ENCODE measurements at places on chromosomes 11 and 22. TPM values are rescaled to one million over a fixed set of nuclear protein-coding genes. Genes with fewer than 3 reads are reported as not detected.

DNA sequence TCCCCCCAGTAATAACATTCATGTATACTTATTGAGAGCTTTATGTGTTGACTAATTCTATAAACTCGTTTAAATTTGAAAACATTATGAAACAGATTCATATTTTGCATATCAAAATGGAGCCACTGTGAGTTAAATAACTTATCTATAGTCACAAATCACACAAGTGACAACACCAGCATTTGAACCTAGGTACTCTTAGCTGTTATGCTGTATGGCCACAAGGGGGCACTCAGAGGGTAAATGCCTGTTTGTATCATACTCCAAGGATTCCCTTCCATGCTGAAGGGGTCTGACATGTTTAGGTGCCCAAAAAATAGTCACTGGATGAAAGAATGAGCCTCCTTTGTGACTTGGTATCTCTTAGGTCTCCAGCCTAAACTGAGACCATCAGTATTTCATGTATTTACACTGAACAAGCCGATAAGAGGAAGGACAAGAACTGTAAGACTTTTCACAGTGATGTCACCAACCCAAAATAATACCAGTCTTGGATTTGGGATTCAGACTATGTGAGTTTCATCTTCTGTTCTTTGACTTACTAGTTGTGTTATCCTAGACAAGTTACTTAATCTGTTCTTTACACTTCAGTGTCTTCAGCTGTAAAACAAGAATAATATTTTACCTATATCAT lies 12.2 kb upstream of the OR52D1 start:
- peak; percentile 74 for DNase-seq

Gene KLHDC7B
- 0.11 TPM for total RNA-seq

DNA sequence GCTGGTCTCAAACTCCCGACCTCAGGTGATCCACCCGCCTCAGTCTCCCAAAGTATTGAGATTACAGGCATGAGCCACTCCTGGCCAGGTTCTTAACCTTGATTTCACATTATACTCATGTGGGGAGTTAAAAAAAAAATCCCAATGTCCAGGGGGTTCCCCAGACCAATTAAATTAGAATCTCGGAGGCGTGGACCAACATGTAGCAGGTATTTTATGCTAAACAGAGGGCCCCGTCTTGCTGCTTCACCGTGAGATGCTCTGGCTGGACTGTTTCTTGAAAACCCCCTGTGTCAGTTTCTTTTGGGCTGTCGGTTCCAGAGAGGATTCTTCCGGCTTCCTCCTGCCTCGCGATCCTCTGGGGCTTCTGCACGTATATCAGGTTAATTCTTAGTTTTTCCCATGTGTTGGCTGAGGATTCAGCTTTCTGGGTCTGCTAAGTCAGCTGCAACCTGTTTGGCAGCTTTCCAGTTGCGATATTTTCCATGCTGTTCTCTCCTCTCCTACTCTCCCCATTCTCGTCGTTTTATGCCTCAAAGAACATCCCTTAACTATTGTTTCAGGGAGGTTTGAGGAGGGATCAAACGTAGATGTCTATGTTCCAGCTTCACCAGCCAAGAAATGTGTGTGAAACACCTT lies 50.6 kb upstream of the ACCSL start:
- DNase-seq, result no peak

GRCh38 chr11:78346799-78347198 lies 70.8 kb downstream of the GAB2 start:
- no peak for DNase-seq

- DNase-seq, result peak; percentile 21
These were observed 259.6 kb downstream of the TBC1D22A start for GRCh38 chr22:47022075-47022473.

Gene TAF6L
- total RNA-seq, result 19.7 TPM

GRCh38 chr22:42922374-42923191 lies 65.5 kb upstream of the ARFGAP3 start:
- no peak for DNase-seq
